ENCODE measurements at places on chromosomes 11 and 22.

DNA sequence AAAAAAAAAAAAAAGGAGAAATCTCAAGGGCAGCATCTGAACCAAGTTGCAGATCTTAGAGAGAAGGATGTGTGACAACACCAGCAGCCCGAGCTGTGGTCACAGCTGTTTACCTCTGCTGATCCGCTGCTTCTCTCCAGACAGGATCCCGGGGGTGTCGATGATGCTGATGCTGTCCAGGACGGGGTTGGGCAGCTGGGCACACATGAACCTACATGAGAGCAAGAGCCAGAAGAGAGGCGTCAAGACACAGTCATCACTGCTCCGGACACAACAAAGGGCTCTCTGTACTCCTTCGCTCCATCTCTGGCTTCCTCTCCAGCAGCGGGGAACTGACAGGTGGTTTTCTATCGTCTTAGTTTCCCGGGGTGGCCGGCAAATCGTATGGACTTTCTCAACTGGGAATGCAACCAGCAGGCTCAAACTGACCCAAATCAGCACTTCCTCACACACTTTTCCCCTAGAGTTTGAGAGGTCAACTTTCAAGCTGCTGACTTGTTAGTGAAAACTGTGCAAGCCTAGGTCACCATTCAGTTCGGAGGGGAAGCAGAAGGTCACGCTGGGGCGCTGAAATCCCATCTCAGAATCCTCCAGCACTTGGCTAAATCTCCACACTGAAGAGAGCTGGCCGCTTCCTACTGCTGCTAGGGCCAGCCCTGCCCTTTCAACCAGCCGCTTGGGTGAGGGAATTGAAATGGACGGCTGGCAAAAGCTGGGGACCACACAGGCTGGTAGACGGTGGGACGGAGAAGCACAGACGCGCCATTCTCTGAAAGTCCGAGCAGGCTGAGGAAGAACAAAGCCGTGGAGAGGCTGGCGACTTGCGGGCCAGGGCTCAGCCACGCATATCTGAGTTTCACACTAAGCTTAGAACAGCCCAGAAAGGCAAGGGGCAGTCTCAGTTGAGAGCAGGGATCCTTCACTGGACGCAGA lies 3.8 kb downstream of the EHD1 start:
- no peak for DNase-seq

DNA sequence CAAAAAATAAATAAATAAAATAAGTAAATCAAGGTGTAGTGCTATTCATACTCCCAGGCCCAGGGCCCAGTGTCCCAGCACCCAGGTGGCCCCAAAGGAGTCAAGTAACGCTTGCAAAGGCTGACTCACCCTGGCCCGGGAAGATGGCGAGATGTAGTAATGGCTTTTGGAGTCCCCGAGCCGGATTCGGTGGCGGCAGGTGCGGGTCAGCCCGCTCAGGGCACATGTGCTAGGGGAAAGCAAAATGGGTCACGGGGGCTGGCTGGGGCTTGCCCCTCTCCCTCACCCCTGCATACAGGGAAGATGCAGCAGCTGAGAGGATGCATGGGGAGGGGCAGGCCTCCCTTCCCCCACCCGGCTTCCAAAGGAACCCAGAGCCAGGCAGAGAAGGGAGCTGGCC lies 11.0 kb upstream of the FADS3 start:
- DNase-seq: no peak

- DNase-seq: no peak
Observed at GRCh38 chr22:47161631-47162030, 399.2 kb downstream of the TBC1D22A start.

DNA sequence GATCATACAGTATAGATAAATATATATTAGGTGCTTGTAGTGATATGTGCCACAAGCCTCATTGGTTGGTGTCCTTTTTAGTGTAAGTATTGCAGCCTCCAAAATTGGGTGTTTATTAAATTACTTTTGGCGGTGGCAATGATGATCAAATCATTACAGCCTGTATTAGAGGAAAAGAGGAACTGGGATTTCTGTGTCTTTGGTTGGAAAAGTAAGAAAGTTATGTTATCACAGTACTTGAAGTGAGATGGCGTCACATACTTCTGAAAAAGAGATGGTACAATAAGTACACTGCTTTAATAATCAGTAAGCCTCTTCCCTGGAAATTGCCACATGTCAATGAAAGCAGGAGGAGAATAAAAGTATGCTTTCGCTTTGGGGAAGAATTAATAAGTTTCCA lies 523 bp upstream of the MPZL3 start:
- DNase-seq: no peak

- DNase-seq: no peak
Observed at GRCh38 chr11:57751676-57752253, at the start of gene BTBD18. Gene BTBD18, minus strand, starts transcription at chr11:57751819. Its CDS starts 631 bp downstream, at chr11:57751188.

DNA sequence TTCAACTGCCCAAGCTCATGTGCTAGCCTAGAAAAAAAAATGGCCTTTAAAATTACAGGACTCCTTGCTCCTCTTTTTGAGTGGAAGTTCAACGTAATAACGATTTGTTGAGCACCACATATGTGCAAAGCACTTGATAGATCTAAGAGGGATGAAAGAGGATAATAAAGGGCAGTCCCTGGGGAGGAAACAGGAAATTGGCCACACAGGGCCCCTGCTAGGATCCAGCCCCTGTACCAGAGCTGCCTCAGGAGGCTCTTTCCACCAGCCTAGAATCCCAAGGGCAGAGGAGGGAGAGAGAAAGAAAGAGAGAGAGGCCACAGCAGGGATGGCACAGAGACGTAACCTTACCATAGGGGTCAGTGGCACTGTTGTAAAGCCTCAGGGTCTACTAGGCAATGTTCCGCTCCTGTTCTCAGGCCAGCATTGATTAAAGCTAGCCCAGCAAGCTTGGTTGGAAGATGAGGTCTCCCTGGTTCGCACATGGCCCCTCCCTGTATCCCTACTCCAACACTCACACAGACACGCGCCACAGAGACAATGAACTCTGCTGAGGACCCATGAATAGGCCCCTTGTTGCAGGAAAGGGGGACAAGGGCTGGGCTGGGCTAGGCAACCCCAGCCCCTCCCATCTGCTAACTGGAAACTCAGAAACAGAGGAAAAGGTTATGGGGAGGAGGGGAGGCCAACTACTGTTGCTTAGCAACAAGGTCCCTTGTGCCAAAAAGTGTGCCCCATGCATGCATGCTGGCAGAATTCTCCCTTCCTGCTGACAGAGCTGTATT lies at the start of gene TMPRSS5:
TSS of gene TMPRSS5 (minus strand) at position 438 of the 785 bp plus-strand sequence. CDS start at position 354, 84 bp downstream.
- DNase-seq: no peak

DNA sequence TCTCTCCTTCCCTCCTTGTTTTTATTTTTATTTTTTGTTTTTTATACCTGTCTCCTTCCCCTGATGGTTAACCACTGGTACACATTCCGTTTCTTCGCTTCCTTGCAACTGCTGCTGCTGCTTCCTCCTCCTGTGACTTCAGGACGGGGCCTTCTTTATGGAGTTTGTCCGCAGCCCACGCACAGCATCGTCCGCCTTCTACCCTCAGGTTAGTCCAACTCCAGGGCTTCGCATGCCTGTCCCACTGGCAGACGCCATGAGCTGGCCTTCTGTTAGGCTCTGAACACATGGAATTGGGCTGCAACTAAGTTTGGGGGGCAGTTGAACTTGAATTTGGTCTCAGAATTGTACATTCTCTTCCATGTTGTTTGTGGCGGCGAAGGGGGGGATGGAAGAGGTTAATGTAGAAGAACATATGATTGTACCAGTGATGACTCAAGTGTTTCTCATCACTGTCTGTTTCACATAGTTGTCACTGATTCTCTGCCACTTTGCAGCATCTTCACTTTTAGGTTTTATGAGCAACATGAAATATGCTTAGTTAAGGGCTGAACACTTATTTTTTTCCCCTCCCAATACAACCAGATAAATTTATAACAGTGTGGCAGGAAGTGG lies 83.0 kb upstream of the YWHAH start:
- no peak for DNase-seq

DNA sequence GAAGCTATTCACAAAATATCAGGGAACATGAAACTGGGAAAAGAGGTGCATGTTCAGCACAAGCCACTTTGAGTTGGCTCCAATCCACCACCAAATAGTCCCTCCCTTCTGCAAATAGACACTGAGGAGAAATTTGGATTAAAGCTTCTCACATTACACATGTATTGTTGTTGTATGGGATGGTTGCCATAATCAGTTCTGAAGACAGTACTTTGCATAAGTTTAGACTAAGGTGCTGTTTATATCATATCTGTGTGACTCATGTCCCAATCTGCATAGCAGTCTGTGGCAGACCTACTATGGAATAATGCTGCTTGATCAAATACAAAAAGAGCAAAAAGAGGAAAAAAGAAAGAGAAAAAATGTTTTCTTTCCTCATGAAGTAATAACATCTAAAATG lies 376.7 kb upstream of the DDI1 start:
- DNase-seq: no peak

GRCh38 chr22:36797911-36798673 lies 18.7 kb downstream of the PVALB start:
- DNase-seq: no peak

GRCh38 chr11:68933605-68934320 lies 30.1 kb downstream of the IGHMBP2 start:
- no peak for DNase-seq
